Stimulated activated CD8-positive, alpha-beta memory T cell treated with anti-CD3 and anti-CD28 coated beads, Interleukin-7, amount 100 ng/mL, for 1 hour (primary cell): ENCODE measurements at places on chromosomes 3 and 15.

- DNase-seq: no peak
Measured at GRCh38 chr3:167872941-167873340, 137.4 kb downstream of the SERPINI1 start.

- DNase-seq: no peak
Measured at GRCh38 chr15:100330629-100331215, 11.1 kb downstream of the ADAMTS17 start.

DNA sequence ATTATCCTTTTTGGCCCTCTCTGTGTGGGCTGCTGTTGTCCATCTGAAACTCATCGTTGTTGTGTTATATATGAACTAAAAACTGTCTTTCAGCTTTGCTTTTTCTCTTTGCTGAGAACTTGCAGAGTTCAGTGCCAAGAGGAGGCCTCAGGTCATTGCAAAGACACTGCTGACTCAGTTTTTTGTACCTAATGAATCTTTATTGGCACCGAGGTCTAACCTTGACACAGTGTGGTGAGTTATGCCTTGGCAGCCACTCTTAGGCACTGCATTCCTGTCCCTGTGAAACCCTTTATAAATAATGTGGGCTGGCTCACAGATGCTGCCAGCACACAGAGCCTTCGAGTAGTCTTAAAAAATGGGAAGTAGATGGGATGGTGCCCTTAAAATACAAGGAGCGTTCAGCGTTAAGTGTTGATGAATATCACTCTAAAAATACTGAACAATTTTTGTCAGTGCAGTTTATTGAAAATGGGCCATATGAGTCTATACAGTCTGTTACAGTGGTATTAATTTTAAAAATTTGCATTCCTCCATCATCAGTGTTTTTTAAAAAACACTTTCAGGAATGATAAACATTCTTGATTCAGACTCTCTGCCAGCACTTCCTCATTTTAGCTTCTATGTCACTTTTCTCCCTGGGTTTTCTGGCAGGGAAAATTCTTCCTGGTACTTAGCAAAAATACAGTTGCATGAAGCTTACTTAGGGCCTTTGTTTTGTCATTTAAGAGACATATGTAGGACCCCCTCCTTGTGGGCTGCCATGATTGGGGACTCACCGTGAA is 234.1 kb downstream of the CACNA2D3 start:
- DNase-seq: no peak

DNA sequence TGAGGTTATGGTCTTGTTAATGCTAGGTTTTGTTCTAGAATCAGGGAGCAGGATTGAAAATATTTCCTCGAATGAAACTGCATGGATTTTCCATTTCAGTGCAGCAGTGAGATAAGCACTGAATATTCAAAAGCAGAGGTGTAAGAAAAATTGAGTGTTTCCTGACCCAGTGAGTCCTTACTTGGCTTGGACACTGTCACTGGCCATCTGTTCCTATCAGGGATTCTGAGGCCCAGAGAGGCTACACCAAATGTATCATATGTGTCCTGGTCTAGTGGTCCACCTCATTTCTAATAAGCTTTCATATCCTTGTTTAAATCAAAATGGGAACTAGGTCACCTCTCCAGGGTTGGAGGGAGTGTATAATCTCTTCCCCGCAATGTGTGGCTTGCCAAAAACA is 61.1 kb upstream of the RAD18 start:
- DNase-seq: no peak

GRCh38 chr15:89067751-89068150 is 20.5 kb upstream of the ABHD2 start:
- no peak for DNase-seq

DNA sequence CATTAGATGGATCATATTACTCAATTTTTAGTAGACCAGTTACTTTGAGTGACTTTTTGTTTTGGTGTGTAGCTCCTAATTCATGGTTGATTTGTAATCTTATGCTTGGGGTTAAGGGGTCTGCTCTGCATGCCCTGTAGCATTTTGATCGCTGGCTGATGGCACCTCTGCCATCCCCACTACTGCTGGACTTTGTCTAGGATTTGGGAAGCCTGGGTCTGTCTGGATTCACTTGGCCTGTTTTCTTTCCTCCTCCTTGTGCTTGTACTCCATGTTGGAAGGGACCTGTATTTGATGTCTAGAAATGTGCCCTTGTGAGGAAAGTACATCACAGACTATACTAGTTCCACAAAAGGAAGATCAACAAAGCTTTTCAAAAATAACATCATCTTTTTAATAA is 154.1 kb downstream of the FNDC3B start:
- no peak for DNase-seq

- DNase-seq: no peak
Measured at GRCh38 chr3:190863119-190863465, 598 bp upstream of the GMNC start.

- DNase-seq: no peak
Measured at GRCh38 chr15:44666210-44667038, 3.0 kb upstream of the SPG11 start.

DNA sequence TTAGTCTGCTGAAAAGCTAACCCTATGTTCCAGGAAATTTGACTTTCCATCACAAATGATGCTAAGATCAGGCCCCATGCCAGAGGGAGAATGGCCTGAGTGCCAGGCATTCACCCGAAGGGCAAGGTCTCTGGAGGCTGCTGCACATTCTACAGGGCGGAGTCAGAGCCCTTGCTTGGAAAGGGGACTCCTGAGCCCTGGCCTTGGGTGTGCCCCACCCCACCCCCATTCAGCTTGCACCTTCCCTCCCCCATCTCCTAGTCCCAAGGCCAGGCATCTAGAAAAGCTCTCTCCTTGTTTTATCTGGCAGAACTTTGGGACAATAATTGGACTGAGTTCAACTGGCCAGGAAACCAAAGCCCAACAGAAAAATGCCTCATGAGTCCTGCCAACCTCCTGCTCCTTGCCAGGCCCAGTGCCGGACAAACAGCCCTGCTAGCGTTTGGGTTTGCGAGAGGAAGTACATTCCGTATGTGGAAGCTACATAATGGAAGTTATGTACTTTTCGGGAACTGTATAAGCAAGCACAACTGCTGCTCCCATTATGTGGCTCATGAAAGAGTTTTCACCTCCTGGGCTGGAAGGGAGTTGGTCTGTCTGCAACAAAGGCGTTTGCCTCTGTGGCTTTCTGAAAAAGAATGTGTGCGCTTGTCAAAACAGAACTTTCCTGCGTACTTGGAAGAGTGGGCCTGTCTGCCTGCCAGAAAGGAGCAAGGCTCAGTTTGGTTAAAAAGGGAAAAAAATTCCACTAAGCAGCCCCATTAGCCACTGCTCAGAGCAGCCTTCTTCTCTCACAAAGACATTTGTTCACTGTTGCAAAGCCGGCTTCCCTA is 321.5 kb upstream of the CTNNB1 start:
- DNase-seq: no peak

- no peak for DNase-seq
Measured at GRCh38 chr15:62573876-62574275, 408.8 kb upstream of the C2CD4B start.

- no peak for DNase-seq
Measured at GRCh38 chr3:190041333-190042041, 79.2 kb downstream of the P3H2 start.

DNA sequence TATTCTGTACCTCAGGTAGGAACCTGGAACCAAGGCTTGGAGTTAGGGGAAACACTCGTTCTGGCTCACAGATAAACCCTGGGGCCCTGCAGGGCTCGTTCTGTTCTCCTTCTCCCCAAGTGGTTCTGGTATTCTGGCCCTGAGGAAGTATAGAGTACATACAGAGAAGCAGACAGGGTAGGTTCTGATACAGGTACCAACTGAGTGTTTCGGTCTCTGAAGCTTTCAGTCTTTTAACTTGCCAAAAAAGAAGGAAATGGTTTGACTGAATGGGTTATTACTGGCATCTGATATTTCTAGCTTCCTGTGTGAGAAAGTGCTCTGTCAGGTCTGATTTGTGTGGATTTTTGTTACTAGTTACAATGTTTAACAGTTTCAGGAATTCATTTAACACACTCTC is 67.3 kb downstream of the UBE2E2 start:
- DNase-seq: no peak

GRCh38 chr15:59543721-59544547 is 67.6 kb upstream of the GCNT3 start:
- no peak for DNase-seq

DNA sequence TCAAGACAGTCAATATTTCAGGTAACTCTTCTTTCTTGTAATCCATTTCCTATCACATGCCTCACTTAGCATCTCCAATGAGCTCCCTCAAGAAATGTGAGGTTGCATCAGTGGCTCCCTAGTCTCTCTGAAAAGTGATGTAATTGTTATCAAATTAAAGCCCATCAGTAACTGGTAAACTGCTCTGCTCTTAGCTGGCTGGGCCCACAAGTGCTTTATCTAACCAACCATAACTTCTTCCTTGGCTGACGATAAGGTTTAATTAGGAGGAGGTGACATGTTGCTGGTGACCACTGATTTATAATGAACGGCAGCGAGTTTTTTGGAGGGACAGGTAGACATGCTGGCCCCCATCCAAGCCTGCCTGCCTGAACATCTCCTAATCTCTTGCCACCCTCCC is 79.6 kb downstream of the RTP4 start:
- DNase-seq: no peak

GRCh38 chr15:52733088-52733487 is 53.9 kb upstream of the ATOSA start:
- no peak for DNase-seq

GRCh38 chr3:78725703-78726246 is 1042.0 kb downstream of the ROBO1 start:
- no peak for DNase-seq

- no peak for DNase-seq
Measured at GRCh38 chr15:82640672-82641071, 6.5 kb downstream of the CPEB1 start.

- DNase-seq: no peak
Measured at GRCh38 chr3:79018265-79018664, 749.5 kb downstream of the ROBO1 start.

DNA sequence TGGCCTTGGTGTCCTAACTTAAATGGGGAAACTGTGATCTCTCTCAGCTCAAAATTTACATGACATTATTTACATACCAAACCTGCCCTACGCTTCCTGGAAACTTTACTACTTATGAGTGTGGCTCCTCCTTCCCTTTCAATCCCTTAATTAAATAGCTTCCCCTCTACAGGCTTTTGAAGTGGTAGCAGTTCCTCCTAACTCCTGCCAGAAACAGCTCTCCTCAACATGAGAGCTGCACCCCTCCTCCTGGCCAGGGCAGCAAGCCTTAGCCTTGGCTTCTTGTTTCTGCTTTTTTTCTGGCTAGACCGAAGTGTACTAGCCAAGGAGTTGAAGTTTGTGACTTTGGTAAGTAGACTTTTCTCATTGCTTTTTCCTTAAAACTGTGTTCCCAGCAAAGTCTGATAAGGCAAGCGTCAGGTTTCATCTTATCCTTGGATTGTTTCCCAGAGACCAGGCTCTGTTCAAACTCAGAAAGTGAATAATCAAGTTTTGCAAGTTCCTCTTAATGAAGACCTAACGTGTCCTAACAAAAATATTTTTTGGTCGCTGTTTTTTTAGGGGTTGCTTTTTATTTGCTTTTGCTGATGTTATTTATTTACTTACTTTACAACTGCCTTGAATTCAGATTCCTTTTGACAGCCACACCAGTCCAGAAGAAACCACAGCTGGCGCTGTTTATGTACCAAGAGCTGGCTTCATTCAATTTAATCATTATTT is at the start of gene ACP3:
ACP3 (plus strand) TSS at position 179 of the 720 bp plus-strand sequence; CDS start at position 229, 50 bp downstream.
- no peak for DNase-seq

- no peak for DNase-seq
Measured at GRCh38 chr3:17965331-17965730, 222.9 kb upstream of the TBC1D5 start.
